Kidney glomerular epithelial cell (primary cell): ENCODE measurements at places on chromosomes 3 and 15.

DNA sequence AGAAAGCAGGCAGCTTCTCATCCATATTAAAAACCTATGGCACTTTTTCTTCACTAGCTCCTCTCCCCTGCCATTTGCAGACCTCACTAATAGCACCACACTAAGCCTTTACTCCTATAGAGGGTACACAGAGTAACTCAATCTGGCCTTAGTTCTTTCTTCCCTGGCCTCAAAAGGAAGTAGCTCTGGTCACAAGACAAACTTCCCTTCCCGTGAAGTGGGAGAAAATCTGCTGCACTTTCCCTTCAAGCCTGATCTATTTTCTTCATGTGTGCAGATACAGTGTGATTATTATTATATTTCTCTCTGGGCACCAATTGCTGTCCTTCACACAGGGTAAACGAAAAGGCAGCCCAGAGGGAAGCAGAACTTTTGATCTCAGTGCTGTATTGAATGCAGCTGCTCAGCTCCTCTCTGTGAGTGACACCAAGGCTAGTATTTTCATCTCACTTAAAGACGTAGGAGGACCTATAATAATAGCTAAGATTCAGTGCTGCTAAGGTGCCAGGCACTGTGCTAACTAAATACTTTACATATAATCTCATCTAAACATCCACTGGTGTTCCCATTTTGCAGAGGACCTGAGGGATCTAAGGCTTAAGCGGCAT is 61.9 kb upstream of the RASGRP1 start:
- DNase-seq: no peak

GRCh38 chr3:18872466-18872865 is 275.8 kb upstream of the KCNH8 start:
- DNase-seq: no peak

DNA sequence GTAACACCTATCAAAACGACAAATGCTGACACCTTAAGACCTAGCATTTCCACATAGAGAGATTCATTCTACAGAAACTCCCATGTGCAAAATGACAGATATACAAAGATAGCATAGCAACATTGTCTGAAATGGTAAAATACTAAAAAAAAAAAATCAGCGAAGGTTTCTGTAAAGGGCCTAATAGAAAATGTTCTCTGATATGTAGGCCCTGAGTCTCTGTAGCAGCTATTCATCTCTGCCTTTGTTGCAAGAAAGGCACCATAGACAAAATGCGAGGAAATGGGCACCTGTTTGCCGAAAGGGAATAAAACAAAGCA is 631 bp upstream of the MFGE8 start:
- DNase-seq: no peak

GRCh38 chr15:64901914-64902313 is 9.8 kb upstream of the ANKDD1A start:
- DNase-seq: no peak

DNA sequence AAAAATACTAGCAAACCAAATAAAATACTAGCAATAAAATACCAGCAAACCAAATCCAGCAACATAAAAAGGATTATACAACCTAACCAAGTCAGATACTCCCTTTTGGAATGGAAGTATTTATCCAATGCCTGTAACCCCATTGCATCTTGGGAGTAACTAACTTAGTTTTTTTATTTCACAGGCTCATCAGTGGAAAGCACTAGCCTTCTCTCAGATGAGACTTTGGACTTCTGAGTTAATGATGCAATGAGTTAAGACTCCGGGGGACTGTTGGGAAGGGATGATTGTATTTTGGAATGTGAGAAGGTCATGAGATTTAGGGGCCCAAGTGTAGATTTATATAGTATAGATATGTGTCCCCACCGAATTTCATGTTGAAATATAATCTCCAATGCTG is 41.2 kb downstream of the POLQ start:
- no peak for DNase-seq

DNA sequence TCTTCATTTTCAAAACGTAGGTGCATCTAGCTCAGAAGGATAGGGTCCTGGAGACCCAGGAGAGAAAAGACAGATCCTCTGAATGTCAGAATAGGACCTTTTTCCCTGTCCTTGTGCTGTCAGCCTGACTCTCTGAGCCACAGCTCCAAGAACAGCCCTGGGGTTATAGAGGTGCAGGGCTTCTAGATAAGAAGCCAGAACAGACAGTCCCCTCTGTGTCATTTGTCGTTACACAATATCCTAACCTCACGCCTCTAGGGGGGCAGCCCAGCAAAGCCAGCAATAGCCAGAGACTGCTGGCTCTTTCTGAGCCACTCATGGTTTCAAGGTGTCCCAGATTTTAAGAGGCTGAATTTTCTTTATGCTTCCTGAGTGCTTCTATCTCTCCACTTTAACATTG is 153.2 kb upstream of the THBS1 start:
- DNase-seq: no peak

- DNase-seq: peak; percentile 17
These were observed 161.8 kb upstream of the CBLB start for GRCh38 chr3:106030627-106030963.

- DNase-seq: peak; percentile 6
These were observed 1.6 kb upstream of the CHST13 start for GRCh38 chr3:126522363-126522788.

GRCh38 chr3:141643796-141644195 is 94.3 kb upstream of the RNF7 start:
- no peak for DNase-seq

DNA sequence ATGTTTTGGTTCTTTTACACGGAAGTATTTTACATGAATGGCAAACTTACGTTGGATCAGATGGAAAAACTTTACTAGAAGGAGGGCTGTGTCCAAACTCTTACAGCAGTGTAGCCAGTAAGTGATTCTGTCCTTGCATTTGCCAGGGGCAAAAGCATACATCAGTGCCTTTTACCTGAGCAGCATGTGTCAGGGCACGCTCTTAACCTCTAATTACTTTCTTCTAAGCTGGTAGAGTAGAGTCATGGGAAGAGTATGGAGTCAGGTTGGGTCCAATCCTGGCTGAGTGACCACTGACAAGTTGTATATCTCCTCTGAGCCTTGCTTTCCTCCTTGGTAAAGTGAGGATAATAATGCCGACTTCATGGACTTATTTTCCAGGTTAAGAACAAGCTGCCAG is 47.1 kb downstream of the RYR3 start:
- DNase-seq: no peak

DNA sequence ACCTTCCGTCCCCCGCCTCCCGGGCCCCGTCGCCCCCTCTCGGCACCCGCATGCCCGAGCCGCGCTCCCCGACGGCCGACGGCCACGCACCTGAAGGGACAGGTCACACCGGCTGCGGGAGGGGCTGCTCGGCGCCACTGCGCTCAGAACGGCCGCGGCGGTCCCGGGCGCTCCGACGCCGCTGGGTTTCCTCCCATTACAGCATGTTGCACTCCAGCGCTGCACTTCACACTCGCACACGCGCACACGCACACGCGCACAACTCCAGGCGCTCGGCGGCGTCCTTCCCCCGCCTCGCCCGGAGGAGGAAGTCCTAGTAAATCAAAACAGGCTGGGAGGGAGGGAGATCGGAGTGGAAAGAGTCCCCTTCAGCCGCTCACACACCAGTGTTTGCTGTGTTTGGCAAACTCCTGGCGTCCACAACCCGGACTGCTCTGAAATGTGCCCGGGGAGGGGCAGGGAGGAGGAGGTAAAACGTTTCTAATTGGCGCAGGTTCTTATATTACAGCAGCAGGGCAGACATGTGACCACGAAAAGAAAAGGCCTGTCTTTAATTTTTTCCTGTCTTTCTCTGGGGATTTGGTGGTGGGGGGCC is 76.7 kb upstream of the VGLL4 start:
- DNase-seq: peak; percentile 44

DNA sequence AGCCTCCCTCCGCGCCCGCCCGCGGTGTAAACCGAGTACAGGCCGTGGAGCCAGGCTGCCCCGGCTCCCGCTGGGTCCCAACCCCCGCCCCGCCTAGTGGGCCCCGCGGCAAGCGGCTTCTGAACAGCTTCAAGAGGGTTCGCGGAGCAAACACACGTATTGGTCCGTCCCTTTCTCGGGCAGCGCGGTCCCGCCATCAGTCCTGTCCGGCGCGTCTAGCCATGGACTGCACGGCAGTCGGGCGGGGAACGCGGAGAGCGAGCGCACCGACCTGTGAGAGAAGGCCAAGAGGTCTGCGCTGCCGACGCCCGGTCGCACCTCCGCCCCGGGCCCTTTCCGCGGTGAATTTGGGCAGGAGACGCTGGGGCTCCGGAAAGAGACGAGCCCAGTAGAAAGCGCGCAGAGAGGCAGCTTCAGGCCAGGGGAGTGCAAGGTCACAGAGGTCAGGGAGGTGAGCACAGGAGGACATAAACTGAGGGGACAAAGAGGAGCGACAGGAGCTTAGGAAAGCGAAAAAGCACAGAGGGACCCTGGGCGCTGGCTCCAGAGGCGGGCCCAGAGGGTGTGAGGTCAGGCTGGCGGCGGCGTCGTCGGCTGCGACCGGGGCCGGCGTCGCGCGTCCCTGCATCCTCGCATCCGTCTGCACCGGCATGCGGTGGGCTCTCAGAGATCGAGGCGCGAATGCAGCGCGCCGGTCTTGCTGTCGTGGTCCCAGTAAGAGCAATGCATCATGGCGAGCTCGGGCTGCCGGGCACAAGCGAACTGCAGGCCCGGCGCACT is 1.8 kb downstream of the FOXL2 start:
- DNase-seq: no peak

GRCh38 chr15:72784456-72784876 is 908 bp upstream of the ADPGK start:
- DNase-seq: no peak

GRCh38 chr3:32455609-32456428 is 46.8 kb downstream of the CMTM6 start:
- no peak for DNase-seq

DNA sequence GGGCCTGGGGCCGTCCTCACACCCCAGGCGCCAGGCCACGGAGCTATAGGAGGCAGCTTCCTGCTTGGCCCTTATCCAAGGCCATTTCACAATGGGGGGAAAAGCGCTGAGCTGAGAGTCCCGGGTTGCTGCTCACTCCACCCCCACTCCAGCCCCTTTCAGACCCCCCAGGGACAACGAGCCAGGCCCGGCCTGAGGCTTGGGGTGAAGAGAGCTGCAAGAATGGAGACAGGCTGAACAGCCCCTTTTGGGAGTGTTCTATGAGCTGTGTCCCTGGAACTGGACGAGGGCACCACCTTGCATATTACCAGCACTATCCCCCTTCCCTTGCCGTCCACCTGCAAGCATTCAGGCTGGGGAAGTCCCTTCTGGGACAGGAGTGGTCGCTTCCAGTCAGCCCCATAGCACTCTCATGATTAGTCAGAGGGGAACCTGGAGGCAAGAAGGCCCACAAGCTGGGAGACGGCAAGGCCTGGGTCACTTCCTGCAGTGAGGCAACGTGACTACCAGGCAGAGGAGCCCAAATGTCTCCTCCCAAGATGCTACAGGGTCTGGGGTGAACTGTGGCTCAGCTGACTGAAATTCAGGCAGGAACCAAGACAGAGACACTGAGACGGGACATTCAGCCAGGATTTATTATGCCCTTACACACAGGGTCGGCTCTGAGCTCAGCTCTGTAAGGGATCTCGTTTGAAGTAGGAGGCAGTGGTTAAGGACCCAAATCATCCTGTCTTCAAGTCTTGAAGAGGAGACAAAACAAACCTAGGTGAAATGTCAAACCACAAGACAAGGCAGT is 8.6 kb upstream of the SRP14 start:
- peak; percentile 79 for DNase-seq

GRCh38 chr3:177597311-177598096 is 400.2 kb upstream of the TBL1XR1 start:
- peak; percentile 84 for DNase-seq

- no peak for DNase-seq
These were observed at the start of gene DNAJA4 for GRCh38 chr15:78264304-78265136. TSS of gene DNAJA4 (plus strand) at chr15:78264562. CDS start at chr15:78264764, 202 bp downstream.

GRCh38 chr3:195080125-195080524 is 190.8 kb downstream of the XXYLT1 start:
- DNase-seq: no peak

DNA sequence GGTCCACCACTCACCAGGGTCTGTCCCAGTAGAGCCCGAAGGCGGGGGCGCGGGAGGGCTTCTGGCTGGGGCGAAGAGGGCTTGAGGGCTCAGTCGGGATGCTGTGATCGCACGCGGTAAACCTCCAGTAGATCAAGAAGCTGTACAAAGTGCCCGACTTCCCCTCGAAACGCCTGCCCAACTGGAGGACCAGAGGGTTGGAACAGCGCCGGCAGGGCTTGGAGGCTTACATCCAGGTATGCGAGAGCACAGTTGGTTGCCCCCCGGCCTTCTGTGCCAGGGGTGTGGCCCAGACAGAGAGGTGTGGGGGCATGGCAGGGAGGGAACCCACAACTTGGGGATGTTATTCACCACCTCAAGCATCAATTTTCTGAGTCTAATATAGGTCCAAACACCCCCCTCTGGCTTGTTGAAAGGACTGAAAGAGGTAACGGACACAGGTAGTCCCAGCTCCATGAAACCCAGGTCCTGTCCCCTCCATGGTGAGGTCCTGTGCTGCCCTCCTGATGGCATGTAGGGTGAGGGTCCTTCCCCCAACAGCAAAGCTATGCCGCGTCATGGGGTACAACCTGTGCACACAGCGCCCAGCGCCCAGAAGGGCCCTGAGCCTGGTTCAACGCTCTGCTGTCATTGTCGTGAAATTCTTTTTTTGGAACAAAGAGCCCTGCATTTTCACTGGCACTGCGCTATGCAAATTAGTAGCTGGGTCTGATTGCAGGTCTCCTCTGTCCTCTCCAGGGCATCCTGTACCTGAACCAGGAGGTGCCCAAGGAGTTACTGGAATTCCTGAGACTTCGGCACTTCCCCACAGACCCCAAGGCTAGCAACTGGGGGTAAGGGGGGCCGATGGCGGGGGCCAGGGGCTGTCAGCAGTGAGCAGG is 1.2 kb downstream of the SNX22 start:
- DNase-seq: no peak

- no peak for DNase-seq
These were observed 255.9 kb upstream of the LYSMD4 start for GRCh38 chr15:99989095-99989494.

GRCh38 chr15:74857082-74857655 is 14.2 kb upstream of the ULK3 start:
- no peak for DNase-seq

GRCh38 chr15:35535365-35535916 is 10.5 kb downstream of the DPH6 start:
- no peak for DNase-seq

- no peak for DNase-seq
These were observed 438.8 kb downstream of the FHIT start for GRCh38 chr3:60812502-60812901.

GRCh38 chr15:71549091-71549490 is 261.3 kb upstream of the NR2E3 start:
- no peak for DNase-seq

DNA sequence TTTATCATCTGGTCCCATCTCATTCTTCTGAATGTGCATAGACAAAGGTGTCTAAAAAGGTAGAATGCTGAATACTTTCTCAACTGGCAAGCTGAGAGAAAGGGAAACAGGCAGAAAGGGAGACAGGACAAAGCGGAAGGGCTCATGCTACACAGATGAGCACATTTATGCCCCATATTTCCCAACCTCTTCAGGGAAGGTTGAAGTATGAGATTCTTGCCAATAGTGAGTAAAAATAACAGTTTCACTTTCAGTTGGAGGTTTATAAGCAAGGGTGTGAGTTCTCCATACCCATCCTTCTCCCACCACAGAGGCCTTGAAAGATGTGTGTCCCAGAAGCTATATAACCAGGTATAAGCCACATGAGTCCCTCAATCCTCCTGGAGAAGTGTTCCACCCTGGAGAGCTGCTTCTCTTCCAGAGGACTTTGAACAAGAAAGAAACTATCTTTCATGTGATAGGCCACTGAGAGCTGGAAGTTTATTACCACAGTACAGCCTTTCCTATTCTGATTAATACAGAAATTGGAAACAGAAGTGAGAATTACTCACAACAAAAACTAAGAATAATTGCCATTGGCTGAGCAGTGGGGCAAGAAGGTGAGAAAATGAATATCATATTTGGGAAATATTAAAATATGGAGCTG is 709.4 kb upstream of the NR2F2 start:
- no peak for DNase-seq
